ENCODE measurements at places on chromosomes 7 and 10.
A peak's percentile ranks its signal among the peaks of the same experiment; 100 is the strongest.

GRCh38 chr7:104980841-104981671 is 32.9 kb upstream of the KMT2E start:
- peak; percentile 77 for DNase-seq

- DNase-seq, result no peak
Measured at GRCh38 chr7:134879815-134880475, 100.5 kb downstream of the CALD1 start.

DNA sequence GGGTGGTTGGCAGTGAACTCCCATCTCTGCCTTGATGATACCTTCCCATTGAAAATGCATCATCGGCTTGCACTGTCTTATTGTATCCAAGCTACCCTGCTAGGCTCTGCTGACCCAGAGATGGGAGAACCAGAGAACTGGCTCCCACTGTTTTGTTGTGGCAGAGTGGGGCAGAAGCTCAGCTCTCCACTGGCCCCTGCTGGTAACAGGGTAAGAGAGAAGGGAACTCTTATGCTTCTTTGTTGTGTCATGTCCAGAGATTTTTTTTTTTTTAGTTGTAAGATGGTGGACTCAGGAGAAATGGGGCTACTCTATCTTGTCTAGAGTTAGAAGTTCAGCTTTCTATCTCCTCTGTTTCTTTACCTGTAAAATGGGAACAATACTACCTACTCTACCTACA is 100.5 kb upstream of the SDK1 start:
- peak; percentile 16 for DNase-seq

GRCh38 chr10:129045599-129045998 is 421.4 kb upstream of the MGMT start:
- DNase-seq, result no peak

GRCh38 chr10:2958659-2959058 is 108.7 kb upstream of the PFKP start:
- no peak for DNase-seq

DNA sequence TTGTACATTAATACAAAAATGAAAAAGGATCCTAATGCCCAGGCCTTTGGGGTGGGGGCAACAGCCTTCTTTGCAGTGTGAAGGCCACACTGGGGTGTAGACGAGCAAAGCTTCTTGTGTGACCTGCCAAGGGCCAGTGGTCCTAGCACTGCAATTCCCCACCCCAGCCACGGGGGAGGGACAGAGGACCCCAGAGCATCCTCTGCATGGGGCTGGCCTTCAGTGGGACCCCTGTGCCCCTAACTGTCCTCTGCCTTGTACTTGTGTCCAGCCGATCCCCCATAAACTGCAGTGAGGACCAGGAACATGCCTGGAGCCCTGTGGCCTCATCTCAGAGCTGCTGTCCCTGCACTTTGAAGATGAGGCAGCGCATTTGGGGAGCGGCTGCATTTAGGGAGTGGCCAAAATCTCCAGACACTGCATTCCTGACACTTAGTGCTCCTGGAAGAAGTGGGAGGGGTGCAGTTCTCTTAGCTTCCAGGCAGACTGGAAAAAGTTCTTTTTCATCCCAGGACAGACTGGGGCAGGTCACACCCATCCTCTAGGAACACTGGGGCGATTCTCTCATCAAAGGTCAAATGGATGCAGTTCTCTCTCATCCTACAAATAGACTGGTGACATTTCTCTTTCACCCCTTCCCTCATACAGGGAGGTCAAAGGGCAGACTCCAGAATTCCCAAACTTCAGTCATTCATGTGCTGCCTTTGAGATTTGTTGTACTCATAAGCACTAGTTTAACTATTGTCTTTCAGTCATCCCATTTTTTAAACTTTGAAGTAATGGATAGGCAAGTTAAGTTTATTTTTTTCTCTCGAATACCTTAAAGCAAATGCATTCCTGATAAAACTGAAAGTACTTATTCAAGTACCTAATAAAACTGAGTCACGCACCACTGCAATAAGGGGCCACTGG is 922 bp upstream of the MYO1G start:
- no peak for DNase-seq

- no peak for DNase-seq
Measured at GRCh38 chr10:96902731-96903358, 70.7 kb downstream of the LCOR start.

GRCh38 chr10:128263891-128264688 is 137.9 kb upstream of the MKI67 start:
- peak; percentile 58 for DNase-seq

DNA sequence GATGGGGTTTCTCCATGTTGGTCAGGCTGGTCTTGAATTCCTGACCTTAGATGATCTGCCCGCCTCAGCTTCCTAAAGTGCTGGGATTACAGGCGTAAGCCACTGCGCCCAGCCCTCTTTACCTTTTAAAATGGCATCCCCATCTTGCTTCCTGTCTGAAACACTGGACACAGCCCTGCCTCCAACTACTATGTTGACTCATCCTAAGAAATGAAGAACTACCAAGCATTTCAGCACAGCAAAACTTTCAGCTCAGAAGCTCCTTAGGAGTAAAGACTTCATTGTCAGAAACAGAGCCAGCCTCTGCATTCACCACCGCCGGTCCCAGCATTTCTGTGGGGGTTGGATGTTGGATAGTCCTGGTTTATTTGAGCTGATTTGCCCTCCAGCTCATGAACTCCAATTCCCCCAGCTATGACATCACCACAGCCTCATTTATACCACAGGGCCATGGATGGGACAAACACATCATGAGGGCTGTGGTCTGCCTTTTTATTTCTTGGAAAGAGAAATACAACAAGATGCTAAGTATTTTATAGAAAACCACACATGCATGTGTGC is 123.5 kb downstream of the ADCY1 start:
- no peak for DNase-seq

GRCh38 chr10:133335246-133336117 is 1.2 kb downstream of the CALY start:
- DNase-seq, result no peak

- DNase-seq, result no peak
Measured at GRCh38 chr10:15267496-15267895, 99.0 kb upstream of the NMT2 start.

GRCh38 chr7:30846378-30846777 is 65.3 kb upstream of the AQP1 start:
- DNase-seq, result no peak

DNA sequence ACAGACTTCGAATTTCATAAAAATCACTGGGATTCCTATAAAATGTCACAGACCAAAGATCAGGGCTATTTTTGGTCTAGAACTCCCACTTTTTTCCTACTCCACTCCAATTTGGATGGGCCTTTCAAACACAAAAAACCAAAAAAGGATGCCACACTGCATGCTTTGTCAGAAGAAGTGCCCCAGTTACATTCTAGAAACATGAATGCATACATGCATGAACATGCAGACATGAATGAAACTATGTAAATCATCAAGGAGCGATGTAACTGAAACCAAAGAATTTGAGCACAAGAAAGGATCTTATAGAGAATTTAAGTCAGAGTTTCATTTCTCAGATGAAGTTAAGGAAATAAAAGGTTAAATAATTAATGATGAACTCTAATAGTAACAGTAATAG is 31.8 kb upstream of the FAM133B start:
- no peak for DNase-seq

DNA sequence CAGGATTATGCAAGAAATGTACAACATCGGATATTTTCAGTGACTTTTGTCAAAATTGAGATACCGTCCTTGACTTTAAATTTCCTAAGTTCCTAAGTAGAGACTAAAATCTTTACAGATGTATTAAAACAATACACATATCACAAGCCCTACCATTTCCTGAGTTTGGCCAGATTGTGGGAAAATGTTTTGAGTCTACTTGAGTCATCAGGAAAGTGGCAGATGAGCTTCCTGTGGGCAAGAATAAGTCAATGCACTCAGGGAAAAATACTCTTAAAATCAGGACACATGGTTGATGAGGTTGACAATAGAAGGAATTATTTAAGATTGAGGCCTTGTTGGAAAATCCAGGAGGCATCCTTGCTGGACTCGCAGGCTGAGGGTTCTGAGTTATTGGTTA is 162.5 kb downstream of the SNX10 start:
- DNase-seq, result no peak

- DNase-seq, result no peak
Measured at GRCh38 chr10:74708246-74708645, 118.2 kb upstream of the KAT6B start.

GRCh38 chr7:116426428-116427156 is 72.9 kb upstream of the CAV2 start:
- no peak for DNase-seq

DNA sequence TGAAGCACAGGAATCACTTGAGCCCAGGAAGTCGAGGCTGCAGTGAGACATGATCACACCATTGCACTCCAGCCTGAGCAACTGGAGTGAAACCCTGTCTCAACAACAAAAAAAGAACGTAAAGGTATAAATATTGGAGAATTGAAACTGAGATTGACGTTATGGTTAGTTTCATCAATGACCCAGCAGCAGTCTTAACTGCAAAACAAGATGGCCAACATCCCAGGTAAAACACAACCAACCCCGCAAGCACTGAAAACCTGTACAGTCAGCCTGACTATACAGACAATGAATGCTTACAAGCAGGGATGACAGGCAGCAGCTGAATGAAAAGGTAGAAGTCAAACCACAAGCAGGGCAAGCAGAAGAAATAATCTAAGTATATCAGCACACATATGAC is 34.7 kb downstream of the WAPL start:
- no peak for DNase-seq

DNA sequence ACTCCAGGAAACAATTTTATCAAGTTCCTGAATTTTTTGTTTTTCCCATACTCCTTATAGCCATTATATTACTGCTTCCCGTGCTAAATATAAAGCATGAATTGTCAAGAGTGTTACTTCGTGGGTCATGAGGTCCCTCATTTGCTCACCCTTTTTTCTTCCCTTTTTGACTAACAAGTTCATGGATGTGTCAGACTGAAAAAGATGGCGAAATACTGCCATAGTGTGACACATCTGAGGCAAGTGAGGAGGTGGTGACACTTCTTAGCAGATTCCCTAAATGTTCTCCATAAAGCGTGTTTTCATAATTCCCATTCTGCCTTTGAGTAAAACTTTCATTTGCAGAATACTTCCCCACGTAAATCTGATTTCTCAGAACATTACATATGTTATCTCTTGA is 269.6 kb upstream of the FZD1 start:
- no peak for DNase-seq

GRCh38 chr7:156985101-156985992 is 25.1 kb downstream of the MNX1 start:
- no peak for DNase-seq

DNA sequence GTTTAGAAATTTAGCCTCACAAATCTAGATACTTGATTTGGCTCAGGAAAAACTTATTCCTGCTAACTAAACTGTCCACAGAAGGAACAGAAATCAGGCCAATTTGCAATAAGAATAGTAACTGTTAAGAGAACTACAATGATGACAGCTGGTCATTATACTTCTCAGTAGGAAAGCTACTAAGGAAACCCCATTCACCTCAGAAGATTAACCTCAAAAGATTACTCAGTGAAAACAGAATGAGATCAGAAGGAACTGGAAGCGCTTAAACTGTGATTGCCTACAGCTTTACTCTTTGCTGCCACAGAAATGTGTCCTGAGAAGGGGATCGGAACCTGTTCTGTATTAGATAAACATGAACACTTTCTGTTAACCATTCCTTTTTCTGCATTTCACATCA is 24.3 kb upstream of the DNAJB12 start:
- DNase-seq, result no peak

DNA sequence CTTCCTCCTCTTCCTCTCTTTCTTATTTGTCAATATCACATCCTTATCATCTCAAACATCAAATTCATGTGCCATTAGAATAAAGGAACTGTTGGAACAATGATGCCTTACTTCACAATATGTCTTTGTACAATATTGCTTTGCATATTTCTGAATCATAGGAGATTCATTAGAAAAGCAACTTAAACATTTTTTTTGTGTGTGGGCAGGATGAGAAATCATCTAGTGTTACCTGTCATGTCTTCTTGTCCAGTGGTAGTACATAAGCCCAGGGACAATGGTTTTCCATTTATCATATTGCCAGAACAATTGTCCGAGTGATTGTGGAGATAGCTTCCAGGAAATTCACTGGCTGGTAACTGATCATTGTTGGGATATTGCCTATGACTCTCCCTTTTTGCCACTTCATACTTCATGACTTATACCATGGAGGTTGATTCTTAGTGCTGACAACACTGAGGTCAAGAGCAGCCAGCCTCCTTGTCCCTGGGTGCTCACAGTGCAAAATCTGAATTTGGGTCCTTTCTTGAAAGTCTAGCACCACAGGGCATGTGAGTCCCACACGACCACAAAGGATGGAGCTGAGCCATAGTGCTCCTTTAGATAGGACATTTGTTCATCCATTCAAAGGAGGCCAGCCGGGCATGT is 215.0 kb downstream of the MDFIC start:
- no peak for DNase-seq

GRCh38 chr10:111102359-111102837 is 25.6 kb downstream of the ADRA2A start:
- no peak for DNase-seq

DNA sequence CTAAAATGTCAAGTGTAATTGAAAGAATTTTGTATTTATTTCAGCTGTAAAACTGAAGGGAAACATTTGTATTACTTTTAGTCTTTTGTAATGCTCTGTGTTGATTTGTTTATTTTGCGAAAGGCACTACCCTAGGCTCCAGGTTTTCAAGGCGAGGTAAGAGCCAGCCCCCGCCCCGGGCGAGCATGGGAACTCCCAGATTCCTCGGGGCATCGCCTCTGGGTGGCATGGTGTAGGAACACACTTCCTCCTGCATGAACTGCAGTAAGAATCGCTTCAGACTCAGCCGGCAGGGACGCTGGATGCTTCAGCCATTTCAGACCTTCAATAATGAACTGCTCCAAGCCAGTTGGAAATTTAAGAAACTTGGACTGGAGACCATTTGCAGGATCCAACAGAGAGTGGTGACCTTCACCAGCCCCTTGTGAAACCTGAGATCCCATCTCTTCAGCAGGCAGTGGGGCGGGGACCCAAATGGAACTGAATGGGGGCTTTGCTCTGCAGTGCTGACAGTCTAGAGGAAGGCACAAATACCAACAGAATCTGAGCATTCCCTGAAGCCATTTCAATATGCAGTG is 544.3 kb upstream of the MGMT start:
- DNase-seq, result no peak

DNA sequence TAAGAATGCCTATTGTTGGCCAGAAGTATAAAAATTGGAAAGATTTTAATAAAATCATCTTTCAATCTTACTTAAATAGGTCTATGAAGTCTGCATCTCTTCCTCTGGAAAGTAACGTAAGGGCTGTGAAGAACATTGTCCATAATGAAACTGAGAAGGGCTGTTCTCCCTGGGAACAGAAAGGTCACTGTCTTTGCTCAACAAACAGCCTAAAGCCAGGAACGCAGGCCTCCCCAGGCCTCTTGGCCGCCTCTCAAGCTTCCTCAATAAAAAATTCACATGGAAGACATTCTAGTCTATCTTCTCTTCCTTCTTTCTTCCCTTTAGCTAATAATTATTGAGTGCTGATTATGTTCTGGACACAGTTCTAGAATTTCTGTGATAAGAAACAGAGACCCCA is 9.1 kb upstream of the IDI2 start:
- DNase-seq, result no peak
